ENCODE measurements at places on chromosomes 6 and 20. TPM values are rescaled to one million over a fixed set of nuclear protein-coding genes. Genes with fewer than 3 reads are reported as not detected.

DNA sequence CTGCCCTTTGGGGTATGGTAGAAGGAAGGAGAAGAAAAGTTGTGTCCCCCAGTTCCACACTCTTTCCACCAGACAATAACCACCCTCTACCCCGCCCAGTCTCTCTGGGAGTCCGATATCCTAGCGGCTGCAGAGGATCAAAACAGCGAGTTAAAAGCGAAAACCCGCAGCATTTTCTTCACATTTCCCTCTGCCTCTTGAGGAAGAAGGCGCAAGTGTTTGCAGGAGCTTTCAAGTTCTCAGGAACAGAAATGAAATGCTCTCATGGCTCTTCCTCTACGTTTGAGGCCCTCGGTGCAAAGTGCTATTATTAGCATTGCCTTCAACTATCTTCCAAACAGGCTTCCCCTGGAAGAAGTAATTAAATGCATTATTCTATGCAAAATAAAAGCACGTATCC is 52.2 kb upstream of the CCDC167 start:
- no peak for DNase-seq

DNA sequence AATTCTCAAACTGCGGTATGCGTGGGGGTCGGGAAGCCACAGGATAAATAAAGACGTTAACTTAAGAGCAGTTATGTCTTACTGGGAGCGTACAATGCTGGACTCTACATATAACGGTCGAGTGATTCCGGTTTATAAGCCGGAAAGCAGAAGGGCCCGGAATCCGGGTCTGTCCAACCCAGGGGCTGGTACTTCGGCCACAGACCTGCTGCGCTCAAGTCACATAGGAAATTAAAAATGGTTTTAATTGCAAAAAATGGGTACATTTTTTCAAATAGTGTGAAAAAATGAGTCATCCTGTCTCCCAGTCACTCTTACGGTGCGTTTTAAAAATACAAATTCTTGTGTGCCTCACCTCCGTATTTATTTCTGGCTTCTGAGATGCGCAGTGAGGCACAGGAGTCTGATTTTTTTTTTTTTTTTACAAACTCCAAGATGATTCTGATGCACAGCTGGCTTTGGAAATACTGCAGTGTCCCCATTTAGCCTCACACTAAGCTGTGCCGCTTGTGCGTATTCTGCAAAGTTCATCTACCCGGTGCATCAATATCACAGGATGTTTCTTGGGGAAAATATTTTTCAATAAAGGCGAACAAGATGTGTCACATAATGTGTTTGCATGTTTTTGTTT is 1.0 kb downstream of the PCIF1 start:
- no peak for DNase-seq

- no peak for DNase-seq
Observed at GRCh38 chr6:103872233-103872632, 987.5 kb downstream of the HACE1 start.

The RFX6 gene
- total RNA-seq, result 0.11 TPM

The GID8 gene
- 70.2 TPM for total RNA-seq
